ENCODE measurements at places on chromosomes 2 and 18.

- DNase-seq: no peak
These were observed 268.6 kb upstream of the NCKAP5 start for GRCh38 chr2:133836691-133837345.

DNA sequence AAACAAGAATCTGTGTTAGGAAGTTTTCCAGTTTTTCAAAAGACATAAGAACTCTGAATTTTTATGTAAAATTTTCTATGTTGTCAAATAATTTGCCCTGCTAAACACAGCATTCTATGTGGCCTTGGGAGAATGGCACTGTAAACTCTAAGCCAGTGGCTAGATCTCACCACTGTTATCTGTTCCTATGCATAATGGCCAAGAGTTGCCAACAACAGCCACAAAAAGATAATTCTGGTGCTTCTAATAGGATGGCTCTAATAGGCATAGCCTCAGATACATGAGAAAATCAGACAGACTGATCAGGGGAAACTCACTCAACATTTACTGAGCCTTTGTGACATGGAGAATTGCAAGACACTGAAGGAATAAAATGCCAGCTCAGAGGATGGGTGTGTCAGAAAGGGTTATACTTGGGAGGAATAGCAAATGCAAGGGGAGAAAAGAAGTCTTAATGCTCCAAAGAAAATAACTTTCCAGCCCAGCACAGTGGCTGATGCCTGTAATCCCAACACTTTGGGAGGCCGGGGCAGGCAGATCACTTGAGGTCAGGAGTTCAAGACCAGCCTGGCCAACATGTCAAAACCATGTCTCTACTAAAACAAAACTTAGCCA, 63.7 kb downstream of the COBLL1 start:
- DNase-seq: no peak

GRCh38 chr2:54479424-54479823, 23.3 kb downstream of the SPTBN1 start:
- DNase-seq: no peak

DNA sequence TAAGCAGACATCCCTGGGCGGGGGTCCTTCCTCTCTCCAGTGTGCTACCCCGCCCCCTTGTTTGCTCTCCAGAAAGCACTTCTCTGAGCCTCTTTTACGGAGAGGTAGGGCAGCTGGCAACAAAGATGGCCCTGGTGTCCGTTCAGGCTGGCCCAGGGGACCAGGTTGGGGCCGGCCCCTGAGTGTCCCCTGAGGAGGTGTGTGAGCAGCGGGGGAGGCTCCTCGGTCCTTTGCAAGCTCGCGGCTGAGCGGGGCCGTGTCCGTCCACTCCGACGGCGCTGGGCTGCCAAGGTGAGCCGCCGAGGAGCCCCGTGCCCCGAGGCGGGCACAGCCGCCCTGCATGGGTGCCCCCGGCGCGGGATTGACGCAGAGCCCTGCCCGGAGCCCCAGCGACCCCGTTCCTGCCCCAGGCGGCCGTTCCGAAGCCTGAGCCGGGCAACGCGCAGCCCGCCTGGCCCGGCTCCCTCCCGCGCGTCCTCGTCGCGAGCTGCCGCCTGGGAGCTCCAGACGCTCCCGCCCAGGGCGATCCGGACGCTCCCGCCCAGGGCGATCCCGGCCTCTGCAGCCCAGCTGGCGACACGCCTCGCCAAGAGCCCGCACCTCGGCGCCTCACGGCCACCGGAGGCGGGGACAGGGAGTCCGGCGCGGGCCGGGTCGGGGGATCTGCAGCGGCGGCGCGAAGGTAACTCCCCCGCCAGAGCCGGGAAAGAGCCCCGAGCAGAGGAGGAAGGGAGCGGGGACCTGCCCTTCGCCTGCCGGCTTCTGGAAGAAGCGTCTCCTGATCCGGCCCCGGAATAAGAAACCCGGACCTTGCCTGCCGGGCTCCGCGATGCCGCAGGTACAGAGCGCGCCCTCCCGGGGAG, at the start of gene PROKR1:
Gene PROKR1, plus strand, starts transcription at position 569 of the 863 bp plus-strand sequence. CDS start 2,243 bp downstream, outside the sequence.
- no peak for DNase-seq

GRCh38 chr18:11304928-11305327, 155.6 kb upstream of the PIEZO2 start:
- DNase-seq: no peak

- DNase-seq: no peak
These were observed 340.8 kb downstream of the ERBB4 start for GRCh38 chr2:212197776-212198175.

GRCh38 chr2:27290549-27290948, 8.3 kb downstream of the TRIM54 start:
- DNase-seq: no peak

DNA sequence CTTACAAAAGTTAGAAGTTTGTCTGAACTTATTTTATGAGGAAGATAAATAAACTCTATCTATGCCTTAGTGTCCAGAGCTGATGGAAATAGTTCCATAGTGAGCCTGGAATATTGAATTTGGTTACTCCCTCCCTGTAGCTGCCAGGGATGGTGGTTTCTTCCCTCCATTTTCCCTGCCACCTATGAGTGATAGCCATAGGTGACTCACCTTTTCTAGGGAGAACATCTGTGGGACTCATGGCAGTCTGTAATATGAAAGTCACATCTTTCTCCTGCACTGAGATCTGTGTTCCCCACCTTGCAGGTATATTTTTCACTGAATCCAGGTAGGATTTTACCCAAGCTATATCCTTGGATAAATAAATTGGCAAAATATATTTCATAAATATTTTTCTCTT, 148.8 kb downstream of the TPGS2 start:
- no peak for DNase-seq

DNA sequence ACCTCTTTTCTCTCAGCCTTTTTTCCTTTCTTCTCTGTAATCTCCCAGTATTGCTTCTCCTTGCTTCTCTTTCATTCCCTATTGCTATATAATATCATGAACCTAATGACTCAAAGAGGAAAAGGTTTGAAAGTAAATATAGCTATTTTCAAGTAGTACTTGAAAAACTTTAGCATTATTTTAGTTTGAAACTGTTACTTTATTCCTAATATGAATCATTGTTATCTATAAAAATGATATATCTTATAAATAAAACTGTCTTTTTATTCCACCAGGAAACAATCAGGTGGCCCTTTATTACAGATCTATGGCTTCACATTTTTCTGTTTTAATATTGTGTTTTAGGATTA, 311 bp upstream of the SCN1A start:
- no peak for DNase-seq

DNA sequence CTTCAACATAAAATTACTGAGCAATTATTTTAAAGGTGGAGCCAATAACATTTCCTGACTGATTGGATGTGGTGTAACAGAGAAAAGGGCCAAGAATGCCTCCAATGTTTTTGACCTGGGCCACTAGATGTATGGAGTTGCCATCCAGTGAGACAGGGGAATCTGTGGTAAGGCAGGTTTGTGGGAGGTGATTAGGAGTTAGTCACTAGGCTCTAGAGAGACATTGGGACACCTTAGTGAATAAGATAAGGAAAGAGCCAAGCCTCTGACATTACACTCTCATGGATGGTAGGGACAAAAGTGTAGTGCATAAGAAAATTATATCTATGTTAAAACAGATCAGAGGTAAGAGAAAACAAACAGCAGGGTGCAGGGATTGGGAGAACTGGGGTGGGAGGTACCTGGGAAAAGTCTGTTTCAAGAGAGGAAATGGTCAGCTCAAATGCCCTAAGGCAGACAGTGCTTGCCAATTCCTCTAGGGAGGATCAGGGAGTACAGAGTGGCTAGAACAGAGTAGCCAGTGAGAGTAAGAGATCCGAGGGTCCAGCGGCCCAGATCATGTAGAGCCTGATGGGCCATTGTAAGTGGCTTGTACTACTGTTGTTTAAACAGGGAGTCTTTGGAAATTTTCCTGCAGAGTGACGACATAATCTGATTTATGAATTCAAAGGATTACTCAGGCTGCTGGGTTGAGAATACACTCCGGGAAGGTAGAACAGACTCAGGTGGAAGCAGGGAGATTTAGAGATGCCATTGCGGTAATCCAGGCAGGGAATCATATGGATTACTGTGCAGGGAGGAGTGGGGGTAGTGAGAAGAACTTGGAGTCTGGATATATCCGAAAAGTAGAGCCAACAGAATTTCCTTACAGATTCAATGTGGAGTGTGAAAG, 45.7 kb upstream of the CUL3 start:
- no peak for DNase-seq

DNA sequence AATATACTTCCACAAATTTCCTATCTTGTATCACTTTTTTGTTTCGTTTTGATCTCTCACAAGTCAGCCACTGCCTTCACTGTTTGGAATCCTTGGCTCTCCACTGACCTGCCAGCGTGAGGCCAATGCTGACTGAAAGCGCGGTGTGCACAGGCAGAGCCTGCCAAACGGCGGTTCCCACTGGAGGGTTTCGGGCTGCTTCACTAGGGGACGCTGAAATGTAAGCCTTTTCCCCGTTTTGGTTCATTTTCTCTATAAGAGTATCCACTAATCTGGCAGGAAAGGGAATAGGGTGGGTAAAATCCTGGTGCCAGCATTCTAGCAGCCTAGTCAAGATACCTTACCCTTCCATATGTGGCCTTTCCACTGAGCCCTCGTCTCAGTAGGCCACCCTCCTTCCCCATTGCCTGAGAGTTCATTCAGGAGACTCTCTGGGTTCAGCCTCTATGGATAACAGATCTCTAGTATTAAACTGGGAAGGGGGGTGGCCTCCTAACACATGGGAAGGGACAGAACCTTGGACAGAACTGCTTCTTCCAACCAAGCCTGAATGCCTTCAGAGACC, 91.5 kb downstream of the DYM start:
- no peak for DNase-seq

- no peak for DNase-seq
These were observed 609.0 kb upstream of the CELF4 start for GRCh38 chr18:38174594-38174993.

- no peak for DNase-seq
These were observed 14.7 kb downstream of the PCARE start for GRCh38 chr2:29059624-29060023.

GRCh38 chr18:73153271-73153670, 285.5 kb upstream of the NETO1 start:
- no peak for DNase-seq

Measured in stimulated activated CD8-positive, alpha-beta memory T cell treated with anti-CD3 and anti-CD28 coated beads, Interleukin-7, amount 100 ng/mL, for 48 hours (primary cell).